Hematopoietic multipotent progenitor cell treated with erythropoietin and hydrocortisone succinate and interleukin-3 and kit ligand, for 15 days (in vitro differentiated cells): ENCODE measurements at places on chromosomes 6 and 20.

- DNase-seq: no peak
These were observed 10.1 kb downstream of the UTRN start for GRCh38 chr6:144295211-144295610.

DNA sequence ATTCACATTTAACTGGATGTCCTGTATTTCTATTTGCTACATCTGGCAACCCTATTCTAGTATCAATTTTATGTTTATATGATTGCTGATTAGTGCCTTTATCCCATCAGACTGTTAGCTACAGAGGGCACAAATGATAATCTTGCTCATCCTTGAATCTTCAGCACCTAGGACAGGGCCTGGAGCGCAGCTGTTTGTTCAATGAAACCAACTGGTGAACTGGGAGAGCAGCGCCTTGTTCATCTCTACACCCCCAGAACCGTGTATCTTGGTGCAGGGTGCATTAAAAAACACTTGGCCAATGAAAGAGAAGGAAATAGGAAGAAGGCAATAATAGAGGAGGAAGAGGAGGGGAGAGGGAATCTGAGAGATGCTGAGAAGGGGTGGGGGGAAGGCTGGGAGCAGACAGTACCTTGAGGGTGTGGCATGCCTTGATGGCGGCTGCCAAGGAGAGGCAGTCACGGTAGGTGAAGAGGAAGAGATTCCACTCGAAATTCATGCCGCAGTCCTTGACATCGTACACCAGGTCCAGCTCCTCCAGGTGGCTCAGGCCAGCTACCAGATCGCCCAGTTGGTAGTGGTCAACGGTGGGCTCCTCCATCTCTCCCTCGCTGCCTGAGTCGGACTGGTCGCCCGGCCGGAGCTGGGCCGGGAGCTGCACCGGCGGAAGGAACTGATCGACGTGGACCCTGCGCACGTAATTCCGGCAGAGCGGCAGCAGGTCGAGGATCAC is 15.5 kb downstream of the TMEM151B start:
- DNase-seq: no peak

- DNase-seq: no peak
These were observed 2.8 kb upstream of the HTR1B start for GRCh38 chr6:77466055-77466450.

DNA sequence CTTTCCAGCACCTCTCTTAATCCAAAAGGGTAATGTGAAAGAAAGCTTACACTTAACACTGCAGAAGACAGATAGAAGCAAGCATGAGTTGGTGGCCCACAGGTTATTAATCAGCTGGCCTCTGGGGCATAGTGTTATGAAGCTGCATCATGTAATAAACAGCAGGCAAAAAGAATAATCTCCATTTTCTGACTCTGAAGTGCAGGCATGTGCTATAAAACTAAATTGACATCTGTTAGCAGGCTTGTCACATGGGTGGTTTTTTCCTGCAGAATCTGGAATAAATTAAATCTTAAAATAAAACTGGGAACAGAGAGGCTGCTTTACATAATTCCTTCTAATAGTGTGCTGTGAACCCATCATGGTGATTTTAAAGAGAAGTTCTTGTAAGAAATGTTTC is 73.3 kb downstream of the METTL24 start:
- DNase-seq: no peak

GRCh38 chr6:137949686-137950390 is 82.8 kb downstream of the TNFAIP3 start:
- no peak for DNase-seq

- DNase-seq: no peak
These were observed 215.5 kb upstream of the LAMP5 start for GRCh38 chr20:9298906-9299305.

DNA sequence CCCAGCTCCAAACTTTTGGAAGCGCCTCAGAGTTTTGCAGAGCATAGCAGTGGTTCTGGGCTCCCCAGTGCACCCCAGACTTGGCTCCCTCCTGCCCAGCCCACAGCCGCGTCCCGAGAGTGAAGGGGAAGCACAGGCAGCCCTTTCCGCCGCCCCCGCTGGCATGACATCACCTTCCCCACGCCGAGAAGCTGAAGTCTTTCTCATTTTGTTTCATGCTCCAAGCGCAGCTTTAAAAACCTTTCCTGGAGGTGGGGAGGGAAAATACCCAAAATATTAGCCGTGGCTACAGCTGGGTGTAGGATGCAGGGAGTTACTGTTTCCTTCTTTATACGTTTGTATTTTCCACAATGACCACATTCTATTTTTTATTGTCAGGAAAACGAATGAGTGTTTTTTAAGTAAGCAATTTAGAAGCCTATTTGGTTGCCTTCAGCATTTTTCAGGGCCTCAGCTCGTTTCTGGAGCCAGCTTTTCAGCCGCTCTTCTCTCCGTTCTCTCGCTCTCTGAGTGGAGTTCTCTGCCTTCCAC is 72.9 kb downstream of the SNX5 start:
- DNase-seq: no peak

DNA sequence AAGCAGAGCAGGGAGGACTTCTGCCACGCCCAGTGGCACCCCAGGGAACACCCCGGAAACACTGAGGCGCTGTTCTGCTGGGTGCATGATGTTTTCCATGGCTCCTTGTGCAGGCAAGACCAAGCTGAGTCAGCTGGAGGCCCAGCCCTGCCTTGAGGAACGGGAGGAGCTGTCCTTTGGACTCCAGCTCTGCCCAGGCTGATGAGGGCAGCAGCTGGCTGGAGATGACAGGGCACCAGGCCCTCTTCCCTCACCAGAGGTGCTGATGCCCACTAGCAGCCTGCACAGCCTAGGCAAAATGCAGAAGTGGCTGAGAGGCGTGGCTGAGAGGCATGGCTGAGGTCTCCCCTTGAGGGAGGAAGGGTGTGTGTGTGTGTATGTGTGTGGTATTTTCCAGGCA is 2.4 kb downstream of the C6orf132 start:
- DNase-seq: no peak
